ENCODE measurements at places on chromosomes 2 and 18. TPM values are rescaled to one million over a fixed set of nuclear protein-coding genes. Genes with fewer than 3 reads are reported as not detected.

GRCh38 chr2:218827701-218828476 is 3.7 kb downstream of the PRKAG3 start:
- no peak for DNase-seq

GRCh38 chr2:35831385-35831784 is 524.2 kb upstream of the CRIM1 start:
- DNase-seq = no peak

- DNase-seq = no peak
Observed at GRCh38 chr2:196218106-196218505, 46.7 kb upstream of the STK17B start.

- DNase-seq = no peak
Observed at GRCh38 chr2:11773747-11774525, 27.5 kb downstream of the LPIN1 start.

POMC gene
- total RNA-seq = 23.4 TPM

- no peak for DNase-seq
Observed at GRCh38 chr2:216793386-216793785, 66.5 kb downstream of the TNP1 start.

SPDYA gene
- 0.27 TPM for total RNA-seq

GRCh38 chr18:76161983-76162382 is 333.1 kb downstream of the ZNF516 start:
- DNase-seq = no peak

GRCh38 chr2:73827018-73827417 is 1.7 kb upstream of the STAMBP start:
- DNase-seq = no peak

- no peak for DNase-seq
Observed at GRCh38 chr2:44075541-44075940, 79.8 kb upstream of the LRPPRC start.

ZRANB3 gene
- total RNA-seq = 7.0 TPM

GRCh38 chr18:75592527-75592926 is 165.0 kb upstream of the SMIM21 start:
- no peak for DNase-seq

DNA sequence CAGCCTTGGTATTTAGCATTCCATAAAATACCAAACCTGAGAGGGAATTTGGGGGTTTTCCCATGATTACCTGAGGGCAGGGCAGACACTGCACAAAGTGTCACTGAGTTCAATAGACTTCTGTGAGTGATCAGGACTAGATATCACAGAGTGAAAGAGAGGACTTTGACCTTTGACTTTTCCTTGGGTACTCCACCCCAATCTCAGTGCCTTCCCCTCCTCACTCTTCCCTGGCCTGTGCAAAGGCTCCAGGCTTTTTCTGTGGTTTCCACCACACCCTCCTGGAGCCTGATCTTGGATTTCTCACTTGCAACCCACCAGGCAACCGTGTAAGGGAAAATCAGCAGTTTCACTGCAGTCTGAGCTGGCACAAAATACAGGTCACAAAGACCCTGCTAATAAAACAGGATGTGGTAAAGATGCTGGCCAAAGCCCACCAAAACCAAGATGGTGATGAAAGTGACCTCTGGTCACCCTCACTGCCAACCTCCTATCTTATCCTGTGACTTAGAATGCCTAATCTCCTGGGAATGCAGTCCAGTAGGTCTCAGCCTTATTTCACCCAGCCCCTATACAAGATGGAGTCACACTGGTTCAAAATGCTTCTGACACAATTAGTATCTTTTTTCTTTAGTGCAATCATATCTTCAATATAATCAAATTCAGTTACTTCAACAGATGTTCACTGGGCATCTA is 64.0 kb downstream of the BOD1L2 start:
- no peak for DNase-seq

SLC25A52 gene
- under 0.01 TPM for total RNA-seq

DNA sequence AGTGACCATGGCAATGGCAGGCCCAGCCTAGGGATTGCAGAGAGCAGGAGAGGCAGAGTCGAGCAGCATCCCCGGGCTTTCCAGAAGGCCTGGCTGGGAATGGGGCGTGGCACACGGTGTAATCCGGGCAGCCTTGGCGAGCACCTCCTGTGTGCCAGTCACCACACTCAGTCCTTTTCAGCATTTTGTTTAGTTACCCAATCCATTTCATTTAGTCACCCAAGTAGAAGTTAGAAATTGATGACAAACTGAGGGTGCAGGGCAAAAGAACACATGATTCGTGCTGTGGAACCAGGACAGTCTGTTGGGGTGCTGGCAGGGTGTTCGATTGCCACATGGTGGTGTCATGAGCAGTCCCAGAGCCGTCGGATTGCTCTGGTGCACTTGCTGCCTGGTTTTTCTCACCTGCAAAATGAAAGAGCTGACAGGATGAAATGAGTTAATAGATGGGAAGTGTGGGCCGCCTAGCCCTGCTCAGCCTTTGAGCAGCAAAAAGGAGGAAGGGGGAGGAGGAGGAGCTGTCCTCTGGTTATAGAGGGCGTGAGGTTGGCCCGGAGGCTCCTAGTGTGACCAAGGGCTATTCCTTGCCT is 299.4 kb downstream of the AGAP1 start:
- DNase-seq = no peak

DNA sequence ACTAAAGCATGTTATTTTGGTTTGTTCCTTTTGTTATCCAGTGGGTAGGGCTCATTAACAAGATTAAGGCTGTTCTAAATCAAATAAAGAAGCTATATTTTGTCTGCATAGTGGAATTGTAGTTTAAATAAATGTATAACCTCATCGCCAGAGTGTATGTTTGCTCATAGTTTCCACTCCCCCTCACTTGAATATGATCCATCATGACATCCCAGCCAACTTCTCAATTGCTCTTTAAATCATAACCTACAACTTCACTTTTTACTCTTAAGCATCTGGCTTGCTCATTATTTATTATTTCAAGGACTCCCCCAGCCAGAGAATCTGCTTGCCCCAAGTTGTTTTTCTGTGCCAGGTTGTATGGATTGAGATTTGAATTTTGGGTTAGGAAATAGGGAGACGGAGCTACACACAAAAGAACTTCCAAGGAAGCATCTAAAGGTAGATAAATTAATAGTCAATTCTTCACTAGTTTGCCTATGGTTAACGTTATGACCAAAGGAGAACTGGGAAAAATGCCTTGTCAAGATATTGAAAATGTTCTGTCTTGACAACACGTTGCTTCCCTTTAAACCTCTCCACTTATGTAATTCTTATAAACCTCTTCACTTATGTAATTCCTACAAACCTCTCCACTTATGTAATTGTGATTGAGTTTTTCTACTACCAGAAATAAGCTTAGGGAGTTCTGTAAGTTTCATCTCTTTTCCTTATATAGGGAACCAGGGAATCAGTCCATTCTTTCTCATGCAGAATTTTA is 55.4 kb upstream of the UPP2 start:
- no peak for DNase-seq

DNA sequence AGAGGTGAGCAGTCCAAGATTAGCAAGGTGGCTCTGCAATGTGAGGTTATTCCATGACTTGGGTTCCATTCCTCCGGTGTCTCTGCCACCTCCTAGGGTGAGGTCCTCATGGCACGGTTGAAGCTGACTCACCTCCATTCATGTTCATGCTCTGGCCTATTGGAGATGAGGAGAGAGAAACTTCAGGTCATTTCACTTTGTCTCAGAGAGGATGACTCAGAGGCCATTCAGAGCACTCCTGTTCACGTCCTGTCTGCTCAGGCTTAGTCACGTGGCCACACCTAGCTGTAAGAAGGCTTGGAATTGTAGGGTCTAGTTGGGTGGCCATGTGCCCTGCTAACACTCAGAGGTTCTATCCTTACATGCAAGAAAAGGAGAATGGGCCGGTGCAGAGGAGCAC is 67.5 kb upstream of the MBOAT2 start:
- no peak for DNase-seq

EGR4 gene
- 0.54 TPM for total RNA-seq

- DNase-seq = no peak
Observed at GRCh38 chr2:64779117-64779690, 125.5 kb upstream of the SERTAD2 start.

DNA sequence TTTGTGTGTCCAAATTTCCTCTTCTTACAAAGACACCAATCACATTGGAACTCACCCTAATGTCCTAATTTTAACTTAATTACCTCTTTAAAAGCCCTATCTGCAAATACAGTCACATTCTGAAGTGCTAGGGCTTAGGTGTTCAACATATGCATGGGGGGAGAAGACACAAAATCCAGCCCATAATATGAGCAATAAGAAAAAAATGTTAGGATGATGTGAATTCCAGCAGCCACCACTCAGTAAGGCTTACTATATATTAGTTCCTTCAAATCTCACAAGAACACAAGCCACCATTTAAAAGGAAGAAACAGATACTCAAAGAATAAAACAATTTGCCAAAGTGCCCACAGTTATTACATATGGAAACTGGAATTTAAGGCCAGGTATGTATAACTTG is 285.7 kb downstream of the EPHA4 start:
- DNase-seq = no peak

DNA sequence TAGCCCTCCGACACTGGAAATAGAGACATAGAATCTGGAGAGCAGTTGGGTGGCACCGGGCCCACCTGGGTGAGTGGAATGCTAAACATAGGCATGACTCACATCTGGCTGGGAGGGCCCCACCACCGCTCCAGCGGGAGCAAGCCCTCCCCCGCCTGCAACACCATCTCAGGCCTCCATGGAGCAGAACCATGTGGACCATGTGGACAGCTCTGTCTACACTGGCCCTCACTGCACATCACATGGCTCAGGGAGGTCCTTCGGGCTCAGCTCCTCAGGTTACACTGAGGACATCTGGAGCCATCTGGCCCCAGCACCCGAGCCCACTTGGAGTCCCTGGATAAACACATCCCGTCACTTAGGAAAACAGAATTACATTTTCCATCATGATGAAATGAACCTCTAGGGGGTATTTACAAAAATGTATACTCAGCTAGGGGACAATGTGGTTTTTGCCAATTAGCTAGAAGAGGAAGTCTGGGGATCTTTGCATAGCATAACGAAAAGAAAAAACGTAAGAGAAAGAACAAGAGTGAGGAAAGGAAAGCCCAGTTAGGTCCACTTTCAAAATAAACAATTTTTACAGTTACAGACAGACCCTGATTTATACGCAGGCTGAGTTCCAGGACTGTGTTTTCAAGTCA is 30.7 kb upstream of the MLPH start:
- DNase-seq = no peak

DNA sequence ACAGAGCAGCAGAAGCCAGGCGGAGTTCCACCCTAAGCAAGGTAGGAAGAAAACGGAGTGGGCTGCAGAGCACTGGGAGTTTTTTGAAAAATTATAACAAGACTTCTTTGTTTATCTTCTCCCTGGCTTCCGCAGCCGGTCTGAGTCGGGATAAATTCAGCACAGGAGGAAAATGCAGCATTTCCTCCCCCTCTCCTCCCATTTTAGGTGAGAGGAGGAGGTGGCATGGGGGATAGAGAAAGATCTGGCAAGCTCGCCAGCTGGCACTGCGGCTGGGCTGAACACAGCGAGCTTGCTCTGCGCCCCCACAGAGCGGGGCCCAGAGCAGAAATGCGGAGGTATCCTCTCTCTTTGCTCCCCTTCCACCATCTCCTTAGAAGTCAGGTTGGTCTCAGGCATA is 17.7 kb upstream of the CHRNA1 start:
- no peak for DNase-seq

SULT1C2 gene
- under 0.01 TPM for total RNA-seq

DNA sequence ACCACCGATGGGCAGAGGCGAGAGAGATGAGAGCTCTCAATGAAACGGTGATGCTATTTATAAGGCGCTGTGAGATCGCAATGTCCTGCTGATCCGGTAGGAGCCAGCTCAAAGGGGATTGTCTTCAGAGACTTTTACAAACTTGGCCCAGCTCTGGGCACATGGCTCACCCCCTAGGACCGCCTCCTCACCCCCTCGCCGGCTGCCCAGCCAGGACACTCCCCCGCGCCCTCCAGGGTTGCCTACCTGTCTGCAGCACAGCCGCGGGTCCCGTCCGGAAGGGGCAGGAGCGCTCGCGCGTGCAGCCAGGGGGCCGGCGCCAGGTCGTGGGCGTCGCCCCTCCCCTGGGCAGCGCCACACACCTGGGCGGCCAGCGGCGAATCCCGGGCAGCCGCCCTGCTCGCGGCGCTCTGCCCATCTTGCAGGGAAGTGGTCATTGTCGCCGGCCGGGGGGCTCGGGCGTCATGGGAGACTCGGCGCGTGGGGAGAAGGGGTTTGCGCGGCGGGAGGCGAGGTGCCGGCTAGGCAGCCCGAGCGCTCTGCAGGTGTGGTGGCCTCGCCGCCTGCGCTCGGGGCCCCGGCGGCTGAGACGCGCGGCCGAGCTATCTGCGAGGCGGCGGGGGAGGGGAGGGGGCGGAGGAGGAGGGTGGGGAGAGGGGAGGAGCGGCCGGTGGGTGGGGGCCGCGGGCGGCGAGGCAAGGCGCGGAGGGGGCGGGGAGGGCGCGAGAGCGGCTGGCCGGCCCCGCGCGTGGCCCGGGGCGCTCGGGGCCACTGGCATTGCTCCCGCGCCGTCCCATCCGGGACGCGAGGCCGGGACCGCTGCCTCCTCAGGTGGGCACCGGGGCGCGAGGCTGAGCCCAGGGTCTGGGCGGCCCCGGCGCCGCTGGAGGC is at the start of gene GRB14:
Gene GRB14, minus strand, starts transcription at position 610 of the 891 bp plus-strand sequence. Its CDS starts 173 bp downstream, at position 437.
- no peak for DNase-seq

- DNase-seq = no peak
Observed at GRCh38 chr18:49910019-49910418, 96.7 kb upstream of the ACAA2 start.

GRCh38 chr2:71548646-71549425 is 95.5 kb downstream of the DYSF start:
- DNase-seq = peak; percentile 65

- no peak for DNase-seq
Observed at GRCh38 chr2:215105607-215106354, 32.6 kb downstream of the ABCA12 start.

MYL12A gene
- 109 TPM for total RNA-seq

DNA sequence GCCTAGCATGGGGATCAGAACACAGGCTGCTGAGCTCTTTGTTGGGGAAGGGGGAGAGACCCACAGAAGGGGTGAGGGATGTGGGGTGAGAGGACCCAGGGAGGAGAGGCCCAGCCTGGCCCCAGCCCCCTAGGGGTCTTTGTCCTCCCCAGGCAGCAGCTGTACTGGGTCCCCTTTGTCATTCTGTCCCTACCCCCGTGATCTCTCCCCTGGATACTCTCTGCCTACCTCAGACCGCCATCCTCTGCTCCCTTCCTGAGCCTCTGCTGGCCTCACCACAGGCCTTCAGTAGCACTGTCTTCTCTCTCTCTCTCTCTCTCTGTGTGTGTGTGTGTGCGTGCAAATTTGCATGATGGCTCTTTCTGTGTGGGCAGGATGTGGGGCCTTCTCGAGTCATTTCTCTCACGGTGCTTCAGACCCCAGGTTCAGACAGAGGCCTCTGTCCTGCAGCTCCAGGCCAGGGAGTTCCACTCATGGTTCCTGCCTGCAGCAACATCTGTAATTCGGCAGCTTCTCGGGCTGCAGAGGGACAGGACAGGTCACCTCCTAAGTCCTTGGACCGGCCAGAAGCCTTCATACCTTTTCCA is 1.4 kb downstream of the PSD4 start:
- DNase-seq = no peak

- no peak for DNase-seq
Observed at GRCh38 chr2:12732651-12733050, 15.9 kb downstream of the TRIB2 start.

- DNase-seq = no peak
Observed at GRCh38 chr18:28657961-28658360, 481.0 kb upstream of the CDH2 start.

GRCh38 chr2:221097949-221098348 is 474.2 kb downstream of the EPHA4 start:
- DNase-seq = no peak

GREB1 gene
- total RNA-seq = 0.27 TPM

- DNase-seq = peak; percentile 15
Observed at GRCh38 chr18:60676815-60677214, 304.2 kb upstream of the MC4R start.

All from hematopoietic multipotent progenitor cell (in vitro differentiated cells).